Stimulated activated CD8-positive, alpha-beta memory T cell treated with anti-CD3 and anti-CD28 coated beads, Interleukin-4, amount 100 ng/mL, for 1 hour (primary cell): ENCODE measurements at places on chromosomes 3 and 15.

GRCh38 chr3:97278506-97278905 lies 464.1 kb downstream of the EPHA6 start:
- no peak for DNase-seq

DNA sequence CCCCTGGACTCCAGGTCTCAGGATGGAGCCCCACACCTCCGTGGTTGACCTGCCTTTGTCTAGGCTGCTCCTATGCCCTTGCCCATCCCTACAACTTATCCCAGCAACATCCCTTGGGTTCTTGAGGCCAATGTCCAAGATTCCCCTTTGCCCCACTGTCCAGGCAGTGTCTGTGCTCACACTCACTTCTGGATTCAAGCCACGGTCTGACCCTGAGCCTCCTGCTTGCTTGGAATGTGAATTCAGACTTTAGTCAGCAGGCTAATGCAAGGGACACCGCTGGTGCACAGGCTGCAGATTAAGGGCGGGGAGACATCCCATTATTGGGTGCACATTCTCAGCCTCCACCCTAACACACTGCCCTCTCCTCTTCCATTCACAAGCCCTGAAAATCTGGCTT lies 154.1 kb downstream of the WNT5A start:
- no peak for DNase-seq

GRCh38 chr15:80698676-80699075 lies 3.6 kb downstream of the ABHD17C start:
- DNase-seq, result no peak

DNA sequence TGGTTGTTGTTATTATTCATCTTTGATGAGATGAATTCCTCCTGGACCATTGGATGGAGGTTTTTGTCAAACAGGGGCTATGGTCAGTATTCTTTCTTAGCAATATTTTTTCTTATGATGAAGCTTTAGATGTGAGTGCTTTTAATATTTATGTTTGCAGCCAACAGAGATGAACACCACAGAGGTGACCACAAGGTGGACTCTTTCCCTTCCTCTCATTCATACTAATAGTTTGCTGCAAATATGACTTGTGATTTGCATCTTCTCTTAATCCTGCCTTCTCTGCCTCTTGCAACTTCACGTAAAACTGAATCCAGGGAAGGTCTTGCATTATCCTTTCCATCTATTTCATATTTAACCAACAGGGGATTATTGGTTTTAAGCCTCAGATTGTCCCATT lies 473.1 kb upstream of the UBE2E2 start:
- DNase-seq, result no peak

DNA sequence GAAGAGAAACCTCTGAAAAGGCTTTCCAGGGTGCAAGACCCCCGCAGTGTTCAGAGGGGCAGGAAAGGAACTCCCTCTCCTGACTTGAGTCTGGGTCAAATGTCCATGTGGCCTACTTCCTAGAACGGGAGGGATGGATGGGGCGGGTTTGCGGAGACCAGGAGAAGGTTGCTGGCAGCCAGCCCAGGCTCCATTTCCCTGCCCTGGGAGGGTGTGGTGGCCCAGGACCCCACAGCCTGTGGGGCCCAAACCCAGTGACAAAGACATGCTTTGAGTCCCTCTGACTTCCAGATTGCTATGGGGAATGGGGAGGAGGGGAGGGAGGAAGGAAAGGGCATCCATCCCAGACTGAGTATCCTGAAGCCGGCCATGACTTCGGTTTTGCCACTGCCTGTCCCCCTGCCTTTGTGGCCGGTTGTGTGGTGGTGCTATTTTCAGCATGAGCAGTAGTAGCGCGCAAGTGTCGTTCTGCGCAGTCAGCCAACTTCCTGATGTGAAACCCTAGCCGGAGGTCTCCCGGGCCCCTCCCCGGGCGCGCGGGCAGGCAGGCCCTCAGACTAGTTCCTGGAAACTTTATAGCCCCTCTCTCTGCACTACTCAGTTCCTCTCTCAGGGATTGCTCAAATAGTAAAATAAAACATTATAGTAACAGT lies 24.4 kb downstream of the MAGEF1 start:
- no peak for DNase-seq
